ENCODE measurements at places on chromosomes 2 and 18.

DNA sequence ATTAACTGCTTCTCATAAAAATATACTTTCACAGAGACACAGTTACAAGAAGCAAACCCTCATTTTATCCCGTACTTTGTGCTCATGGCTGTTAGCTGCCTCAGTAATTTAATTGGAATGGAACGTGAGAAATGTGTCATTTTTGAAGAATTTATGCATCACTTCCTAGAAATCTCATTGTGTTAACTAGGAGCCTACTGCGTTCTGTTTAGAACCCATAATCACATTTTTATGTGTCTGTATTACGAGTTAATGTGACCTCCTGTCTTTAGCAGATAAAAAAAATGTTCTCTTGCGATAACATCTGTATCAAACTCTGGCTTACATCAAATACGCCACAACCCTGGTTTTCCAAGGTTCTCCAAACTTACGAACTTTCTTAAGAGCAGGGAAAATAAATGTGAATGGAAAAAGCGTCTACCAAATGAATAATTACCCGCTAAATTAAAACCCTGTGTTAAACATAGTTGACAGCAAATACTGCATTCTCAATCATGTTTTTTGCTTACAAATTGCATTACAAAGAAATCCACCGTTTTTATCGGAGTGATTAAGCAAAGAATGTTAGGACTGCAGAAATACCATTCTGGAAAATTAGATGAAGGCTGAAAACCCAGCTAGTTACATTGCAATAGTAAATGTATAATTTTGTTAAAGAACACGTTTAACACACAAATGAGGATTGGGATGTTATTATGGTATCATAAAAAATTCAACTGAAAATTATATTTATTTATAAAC, 12.1 kb upstream of the GBX2 start:
- no peak for DNase-seq

DNA sequence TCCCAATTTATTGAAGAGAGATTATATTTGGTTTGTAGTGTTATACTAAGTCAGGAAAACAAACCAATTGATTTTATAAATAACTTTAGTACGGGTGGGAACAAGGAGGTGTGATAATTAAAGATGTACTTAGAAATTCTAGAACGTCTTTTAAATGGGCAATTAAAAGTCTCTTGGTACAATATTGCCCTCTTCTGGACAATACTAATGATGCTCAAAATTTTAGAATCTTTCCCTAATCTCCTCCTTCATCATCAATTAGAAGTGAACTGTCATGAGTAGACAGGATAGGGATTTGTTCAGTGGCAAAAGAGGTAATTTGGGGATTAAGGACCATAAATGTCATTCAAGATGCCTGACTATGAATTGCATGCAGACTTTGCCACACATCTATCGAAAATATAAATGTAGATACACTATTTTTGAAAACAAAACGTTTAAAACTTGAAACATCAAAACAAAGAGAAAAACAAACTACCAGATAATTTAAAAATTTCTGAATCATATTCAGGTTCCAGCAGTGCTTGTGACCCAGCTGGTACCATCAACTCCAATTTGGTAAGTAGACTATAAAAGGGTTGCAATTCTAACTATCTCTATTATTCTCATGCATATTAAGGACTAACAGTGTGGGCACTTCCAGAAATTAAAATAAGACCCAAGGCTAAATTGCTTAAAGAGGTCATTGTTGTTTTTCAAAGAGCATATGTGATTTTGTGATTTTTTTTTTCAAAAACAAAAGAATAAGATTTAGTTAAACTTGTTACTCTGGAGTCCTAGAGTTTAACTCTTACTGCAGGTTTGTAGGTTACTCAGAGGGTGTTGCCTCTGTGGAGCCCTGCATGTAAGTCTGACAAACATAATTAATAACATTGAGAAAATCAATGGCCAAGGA, 123.5 kb downstream of the LAMA3 start:
- no peak for DNase-seq

- DNase-seq = no peak
Measured at GRCh38 chr2:231037731-231038482, 584 bp downstream of the C2orf72 start.

DNA sequence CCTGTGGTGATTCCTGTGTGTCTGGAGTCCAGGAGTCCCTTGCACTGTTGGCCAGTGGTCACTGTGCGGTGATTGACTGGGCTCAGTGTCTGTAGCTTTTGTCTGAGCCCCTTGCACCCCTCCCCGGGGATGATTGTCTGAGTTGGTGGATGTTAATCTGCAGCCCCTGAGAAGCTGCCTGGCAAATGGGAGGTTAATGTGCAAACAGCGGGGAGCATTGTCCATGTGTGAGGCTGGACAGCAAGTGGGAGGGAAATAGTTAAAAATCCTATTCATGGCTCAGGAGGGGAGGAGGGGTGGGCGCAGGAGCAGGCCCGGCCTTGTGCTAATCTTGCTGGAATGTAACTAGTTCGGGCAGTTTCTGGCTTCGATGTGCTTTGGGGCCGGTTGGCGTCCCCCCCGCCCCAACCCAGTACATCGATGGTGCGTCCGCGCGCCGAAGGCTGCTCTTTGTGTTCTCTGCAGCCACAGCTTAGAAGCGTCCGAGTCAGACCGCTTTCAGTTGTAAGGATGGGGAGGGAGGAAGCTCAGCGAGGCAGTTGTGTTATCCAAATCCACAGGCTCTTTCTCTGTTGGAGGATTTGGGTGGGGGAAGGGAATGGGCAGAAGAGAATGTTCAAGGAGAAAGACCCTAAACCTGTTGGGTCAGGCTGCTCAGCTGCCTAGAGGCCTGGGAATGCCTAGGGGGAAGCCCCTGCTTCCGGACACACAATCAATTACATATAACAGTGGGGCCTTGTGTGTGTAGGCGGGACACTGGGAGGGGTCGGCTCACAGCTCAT, 71.8 kb downstream of the TGOLN2 start:
- no peak for DNase-seq

DNA sequence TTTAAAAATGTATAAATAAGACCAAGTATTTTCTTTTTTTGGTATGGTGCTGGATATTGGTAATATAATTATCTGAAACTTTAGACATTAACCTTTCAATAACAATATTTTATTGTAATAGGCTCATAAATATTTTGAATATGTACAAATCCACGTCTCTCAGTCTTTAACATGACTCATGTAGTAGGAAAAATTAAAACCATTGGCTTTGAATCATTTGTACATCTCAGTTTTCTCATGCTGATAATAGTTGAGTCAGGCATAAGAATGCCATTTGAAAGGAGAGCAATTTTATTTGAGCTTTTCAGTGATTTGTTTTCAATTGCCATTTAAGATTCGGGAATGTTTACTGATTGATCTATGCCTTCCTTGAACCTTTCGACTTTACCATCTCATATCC, 364.8 kb downstream of the TGIF1 start:
- no peak for DNase-seq

DNA sequence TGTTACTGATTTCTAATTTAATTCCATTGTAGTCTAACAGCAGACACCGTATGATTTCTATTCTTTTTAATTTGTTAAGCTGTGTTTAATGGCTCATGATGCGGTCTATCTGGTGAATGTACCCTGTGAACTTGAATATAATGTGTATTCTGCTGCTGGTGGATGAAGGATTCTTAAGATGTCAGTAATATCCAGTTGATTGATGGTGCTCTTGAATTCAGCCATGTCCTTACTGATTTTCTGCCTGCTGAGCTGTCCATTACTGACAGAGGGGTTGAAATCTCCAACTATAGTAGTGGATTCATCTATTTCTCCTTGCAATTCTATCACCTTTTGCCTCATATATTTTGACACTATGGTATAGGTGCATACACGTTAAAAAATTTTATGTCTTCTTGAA, 373.3 kb upstream of the RAB12 start:
- no peak for DNase-seq

DNA sequence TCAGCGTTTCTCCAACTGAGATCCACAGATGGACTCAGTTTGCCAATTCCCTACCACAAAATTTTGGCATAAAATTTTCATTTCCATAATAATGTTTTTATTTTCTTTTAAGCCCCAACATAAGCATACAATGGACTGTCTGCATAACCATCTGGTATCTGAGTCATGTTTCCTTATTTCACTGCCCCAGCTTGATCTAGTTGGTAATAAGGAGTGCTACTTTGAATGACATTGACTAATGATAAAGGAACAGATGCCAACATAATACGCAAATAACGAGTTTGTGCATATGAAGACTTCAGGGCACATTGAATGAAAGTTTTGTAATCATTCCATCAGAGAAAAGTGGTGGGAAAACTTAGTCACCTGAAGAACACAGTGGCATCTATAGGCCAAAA, 8.8 kb upstream of the MBD2 start:
- no peak for DNase-seq

DNA sequence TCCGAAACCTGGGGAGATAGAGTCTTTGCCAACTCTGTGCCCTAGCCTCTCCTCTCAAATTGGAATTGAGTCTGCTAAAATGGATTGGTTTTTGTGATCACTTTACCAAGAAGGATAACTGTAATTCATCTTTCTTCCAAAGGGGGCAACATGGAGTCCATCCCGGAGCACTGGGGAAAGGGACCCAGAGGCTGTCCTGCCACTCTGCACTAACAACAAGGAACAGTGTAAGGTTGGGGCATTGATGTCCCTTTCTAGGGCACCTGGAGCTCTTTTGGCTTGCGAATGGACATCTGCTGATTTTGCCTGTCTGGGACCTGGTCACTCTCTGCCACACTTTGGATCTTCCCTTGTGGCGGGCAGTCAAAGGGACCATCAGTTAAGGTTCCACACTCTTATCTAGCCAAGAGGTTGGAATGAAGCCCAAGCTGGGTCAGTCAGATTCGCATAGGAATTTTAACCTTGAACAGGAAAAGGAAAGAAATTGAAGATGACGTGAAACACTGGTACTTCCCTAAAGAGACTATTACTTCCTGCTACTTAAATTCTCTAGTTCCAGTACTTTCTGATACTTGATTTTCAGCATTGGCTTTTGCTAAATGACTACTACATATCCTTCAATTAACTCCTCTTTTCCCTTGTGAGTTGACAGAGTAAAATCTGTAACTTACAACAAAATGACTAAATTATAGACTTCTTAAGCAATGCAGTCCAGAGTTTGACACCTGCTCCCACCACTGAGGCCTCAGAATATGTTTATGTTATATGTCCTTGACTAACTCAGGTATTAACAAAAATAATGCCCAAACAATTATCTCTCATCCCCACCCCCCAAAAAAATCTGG, 64.7 kb upstream of the KLF7 start:
- DNase-seq = no peak

GRCh38 chr2:168912466-168912865, 11.4 kb downstream of the G6PC2 start:
- no peak for DNase-seq

DNA sequence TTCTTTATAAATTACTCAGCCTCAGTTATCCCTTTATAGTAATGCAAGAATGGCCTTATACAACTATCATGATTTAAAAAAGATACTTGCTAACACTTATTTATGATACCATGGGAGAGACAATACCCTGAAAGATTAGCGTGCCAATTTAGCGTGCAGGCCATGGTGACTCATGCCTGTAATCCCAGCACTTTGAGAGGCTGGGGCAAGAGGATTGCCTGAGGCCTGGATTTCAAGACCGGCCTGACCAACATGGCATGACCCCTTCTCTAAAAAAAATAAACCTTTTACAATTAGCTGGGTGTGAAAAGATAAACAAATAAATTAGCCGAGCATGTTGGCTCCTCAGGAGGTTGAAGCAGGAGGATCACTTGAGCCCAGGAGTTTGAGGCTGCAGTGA, 493.4 kb upstream of the FSIP2 start:
- DNase-seq = no peak

GRCh38 chr2:73451263-73451972, 65.8 kb downstream of the ALMS1 start:
- DNase-seq = no peak

- no peak for DNase-seq
Measured at GRCh38 chr2:127877626-127878025, 8.1 kb downstream of the AMMECR1L start.

DNA sequence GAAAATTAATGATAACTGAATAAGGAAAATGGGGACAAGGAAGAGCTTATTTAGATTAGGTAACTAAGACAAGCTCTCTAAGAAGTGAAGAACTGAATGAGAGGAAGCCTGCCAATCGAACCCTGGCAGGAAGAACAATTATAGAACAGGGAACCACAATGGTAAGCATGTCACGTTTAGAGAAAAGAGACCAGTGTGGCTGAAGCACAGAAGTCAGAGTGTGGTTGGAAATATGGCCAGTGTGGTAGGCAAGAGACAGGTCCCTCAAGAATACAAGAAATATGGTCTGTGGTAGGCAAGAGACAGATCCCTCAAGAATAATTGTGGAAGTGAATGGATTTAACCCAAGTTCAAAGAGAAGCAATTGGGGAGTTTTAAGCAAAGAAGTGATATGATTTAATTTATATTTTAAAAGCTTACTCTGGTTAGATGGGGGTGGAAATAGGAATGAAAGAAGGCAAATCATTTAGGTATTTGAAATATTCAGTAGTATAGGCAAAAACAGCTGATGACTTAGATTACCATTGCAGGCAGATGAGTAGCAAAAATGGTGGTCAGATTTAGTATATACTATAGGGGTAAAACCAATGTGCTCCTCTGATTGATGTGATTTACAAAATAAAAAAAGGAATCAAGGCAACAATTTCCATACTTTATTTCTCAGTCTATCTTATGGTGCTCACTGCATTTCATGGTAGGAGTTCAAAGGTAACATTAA, 38.8 kb upstream of the ERMN start:
- no peak for DNase-seq

DNA sequence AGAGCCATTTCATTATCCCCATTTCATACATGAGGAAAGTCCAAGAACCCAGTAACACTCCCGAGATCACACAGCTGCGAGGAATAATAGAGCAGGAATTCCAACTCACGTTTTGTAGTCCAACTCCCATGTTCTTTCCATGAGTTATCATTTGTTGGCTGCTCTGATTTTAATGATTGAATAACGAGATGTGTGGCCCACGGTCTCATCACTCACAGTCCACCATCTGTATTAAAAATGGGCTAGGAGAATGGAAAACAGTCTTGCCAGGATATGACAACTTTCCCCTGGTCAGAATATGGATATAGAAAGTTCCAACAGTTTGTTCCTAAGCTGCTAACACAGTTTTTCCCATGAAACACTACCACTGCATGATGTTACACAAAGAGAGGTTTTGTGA, 147.5 kb downstream of the METTL4 start:
- no peak for DNase-seq

DNA sequence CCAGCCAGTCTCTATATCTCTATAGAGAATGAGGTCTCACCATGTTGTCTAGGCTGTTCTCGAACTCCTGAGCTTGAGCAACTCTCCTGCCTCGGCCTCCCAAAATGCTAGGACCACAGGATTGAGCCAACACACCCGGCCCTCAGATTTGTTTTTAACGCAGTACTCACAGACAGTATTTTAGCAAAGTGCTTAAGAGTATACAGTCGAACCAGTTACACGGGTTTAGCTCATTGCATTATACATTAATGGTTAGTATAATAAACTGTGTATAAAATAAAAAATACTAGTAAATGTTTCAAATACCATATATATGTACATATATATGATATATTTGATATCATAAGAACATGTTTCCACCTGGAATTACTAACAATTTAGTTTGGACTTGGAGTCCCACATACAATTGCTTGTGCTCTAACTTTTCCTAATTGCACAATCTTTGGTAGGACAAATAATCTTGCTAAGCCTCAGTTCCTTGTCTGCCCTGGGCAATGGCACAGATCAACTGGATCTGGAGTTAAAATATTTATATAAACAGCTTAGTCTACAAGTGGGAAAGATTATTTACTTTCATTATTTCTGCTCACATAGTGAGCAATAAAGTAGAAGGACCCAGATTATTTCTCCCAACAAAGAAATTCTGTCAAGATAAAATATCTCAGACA, 508.9 kb upstream of the LRATD1 start:
- DNase-seq = no peak

GRCh38 chr2:65574993-65575392, 142.6 kb upstream of the SPRED2 start:
- no peak for DNase-seq
